ENCODE measurements at places on chromosomes 12 and 14. TPM values are rescaled to one million over a fixed set of nuclear protein-coding genes. Genes with fewer than 3 reads are reported as not detected.
A peak's percentile ranks its signal among the peaks of the same experiment; 100 is the strongest.

GRCh38 chr12:57180321-57180989 lies 33.0 kb upstream of the LRP1-AS start:
- H3K4me3 ChIP-seq = no peak overlapping the region
- no peak for DNase-seq
- no peaks in the 10 kb centered on the region for H3K36me3 ChIP-seq

- no peaks in the 10 kb centered on the region for H3K36me3 ChIP-seq
- no peak overlapping the region for H3K27ac ChIP-seq
- no peaks in the 10 kb centered on the region for H3K4me1 ChIP-seq
- H3K27me3 ChIP-seq = peaks cover 8% of the 10 kb centered on the region
These were observed 99.8 kb upstream of the TMTC1 start for GRCh38 chr12:29883525-29883924.

DNA sequence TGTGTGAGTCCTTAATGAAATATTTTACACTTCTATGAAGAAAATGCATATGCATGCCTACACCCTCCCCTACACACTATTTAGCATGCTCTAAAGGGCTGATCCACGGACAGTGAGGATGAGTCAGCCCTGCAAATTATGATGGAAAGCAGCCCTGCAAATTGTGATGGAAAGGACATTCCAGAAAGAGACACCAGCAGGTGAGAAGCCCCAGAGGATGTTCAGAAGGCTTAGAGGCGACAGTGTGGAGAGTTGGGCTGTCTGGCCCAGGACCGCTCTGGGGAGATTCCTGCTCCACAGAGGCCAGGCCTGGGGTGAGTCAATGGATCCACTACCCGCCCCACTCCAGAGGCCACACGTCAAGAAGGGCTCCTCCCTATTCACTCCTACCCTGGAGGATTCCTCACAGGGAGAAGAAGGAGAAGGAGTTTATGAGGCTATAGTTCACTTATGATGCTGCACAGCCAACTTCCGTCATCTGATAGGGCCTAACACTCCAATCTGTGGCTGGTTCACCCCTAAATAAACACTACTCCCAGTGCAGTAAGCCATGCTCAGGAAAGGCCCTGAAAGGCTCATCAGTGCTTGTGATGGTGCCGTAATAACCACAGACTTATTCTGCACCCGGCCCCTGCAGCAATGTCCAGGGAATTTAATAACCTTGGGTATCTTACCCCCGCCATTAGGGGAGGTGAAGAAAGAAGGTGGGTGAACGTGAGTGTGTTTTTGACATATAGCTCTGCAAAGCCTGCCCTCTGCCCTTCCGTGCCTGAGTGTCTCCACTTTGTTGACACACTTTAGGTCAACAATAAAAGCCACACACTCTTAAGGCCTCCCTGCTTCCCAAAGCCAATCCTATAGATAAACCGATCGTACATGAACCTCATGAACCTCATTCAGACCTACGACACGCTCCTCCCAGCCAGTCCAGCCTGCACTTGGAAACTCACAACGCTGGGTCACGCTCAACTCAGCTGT lies 46.4 kb downstream of the CLMN start:
- no peaks in the 10 kb centered on the region for H3K4me1 ChIP-seq
- H3K27me3 ChIP-seq = no peaks in the 10 kb centered on the region
- H3K36me3 ChIP-seq = no peaks in the 10 kb centered on the region
- DNase-seq = no peak
- no peak overlapping the region for H3K4me3 ChIP-seq

GRCh38 chr14:100252684-100253083 lies 13.7 kb downstream of the YY1 start:
- DNase-seq = no peak
- no peak overlapping the region for H3K4me3 ChIP-seq
- no peaks in the 10 kb centered on the region for H3K36me3 ChIP-seq
- no peaks in the 10 kb centered on the region for H3K4me1 ChIP-seq
- no peak overlapping the region for H3K27ac ChIP-seq
- no peaks in the 10 kb centered on the region for H3K27me3 ChIP-seq

DNA sequence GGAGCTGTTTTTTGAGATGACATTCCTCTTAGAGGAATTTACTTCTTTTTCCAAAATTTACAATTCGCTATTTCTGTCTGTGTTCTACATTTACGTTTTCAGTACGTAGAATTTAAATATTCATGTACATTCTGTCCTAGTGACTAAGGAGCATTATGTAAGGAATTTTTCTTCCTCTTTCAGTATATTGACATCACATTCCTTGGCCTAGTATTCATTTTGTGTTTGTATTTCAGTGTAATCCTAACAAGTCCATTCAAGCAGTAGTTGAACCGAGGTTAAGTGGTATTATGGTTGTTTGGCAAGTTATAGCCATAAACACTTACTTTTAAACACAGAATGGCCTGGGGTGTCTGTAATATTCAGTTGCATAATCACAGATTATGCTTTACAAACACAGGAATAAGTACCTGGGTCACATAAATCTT lies 465.2 kb downstream of the PCNX1 start:
- H3K36me3 ChIP-seq = no peaks in the 10 kb centered on the region
- H3K27ac ChIP-seq = peak overlapping the region; percentile 88
- H3K4me1 ChIP-seq = peaks cover 19% of the 10 kb centered on the region
- DNase-seq = peak; percentile 52

GRCh38 chr12:3275171-3276041 lies 198.2 kb downstream of the TSPAN9 start:
- H3K27ac ChIP-seq = no peak overlapping the region
- DNase-seq = peak; percentile 48
- no peaks in the 10 kb centered on the region for H3K27me3 ChIP-seq
- no peaks in the 10 kb centered on the region for H3K36me3 ChIP-seq
- no peaks in the 10 kb centered on the region for H3K4me1 ChIP-seq

GRCh38 chr14:81529391-81529790 lies 4.3 kb downstream of the SEL1L start:
- H3K4me1 ChIP-seq = peaks cover 7% of the 10 kb centered on the region
- no peak overlapping the region for H3K4me3 ChIP-seq
- H3K36me3 ChIP-seq = peaks cover 6% of the 10 kb centered on the region
- no peak overlapping the region for H3K27ac ChIP-seq
- H3K27me3 ChIP-seq = no peaks in the 10 kb centered on the region
- no peak for DNase-seq

DNA sequence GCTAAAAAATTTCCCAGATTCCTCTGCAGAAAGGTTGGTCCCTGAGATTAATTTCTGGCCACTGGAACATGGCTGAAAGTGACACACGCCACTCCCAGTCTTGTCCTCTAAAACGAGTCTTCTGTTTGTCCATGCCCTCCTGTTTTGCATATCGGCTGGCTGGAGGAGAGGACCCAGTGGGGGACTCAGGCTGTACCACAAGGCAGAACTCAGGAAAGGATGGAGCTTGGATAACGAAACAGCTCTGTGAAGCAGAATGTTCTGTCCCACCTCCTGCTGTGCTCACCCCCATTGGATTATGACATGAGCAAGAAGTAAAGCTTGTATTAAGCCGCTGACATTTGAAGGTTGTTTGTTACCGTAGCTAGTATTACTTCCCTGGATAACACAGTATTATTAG lies 856.2 kb downstream of the BCL11B start:
- H3K27me3 ChIP-seq = no peaks in the 10 kb centered on the region
- no peak overlapping the region for H3K4me3 ChIP-seq
- no peaks in the 10 kb centered on the region for H3K4me1 ChIP-seq
- no peak for DNase-seq
- H3K36me3 ChIP-seq = no peaks in the 10 kb centered on the region

- no peaks in the 10 kb centered on the region for H3K27me3 ChIP-seq
- H3K4me1 ChIP-seq = no peaks in the 10 kb centered on the region
- DNase-seq = no peak
- no peaks in the 10 kb centered on the region for H3K36me3 ChIP-seq
These were observed 15.3 kb upstream of the SPIC start for GRCh38 chr12:101459642-101460346.

- H3K4me3 ChIP-seq = no peak overlapping the region
- no peaks in the 10 kb centered on the region for H3K27me3 ChIP-seq
These were observed 189.2 kb upstream of the DIO3 start for GRCh38 chr14:101371799-101372793.

- H3K4me3 ChIP-seq = peak overlapping the region; percentile 90
- DNase-seq = no peak
- peak overlapping the region; percentile 58 for H3K27ac ChIP-seq
- H3K36me3 ChIP-seq = no peaks in the 10 kb centered on the region
- H3K4me1 ChIP-seq = peaks cover 11% of the 10 kb centered on the region
These were observed 670 bp downstream of the DYRK2 start for GRCh38 chr12:67649261-67649569.

- peaks cover 61% of the 10 kb centered on the region for H3K4me1 ChIP-seq
- peaks cover 16% of the 10 kb centered on the region for H3K36me3 ChIP-seq
- no peaks in the 10 kb centered on the region for H3K27me3 ChIP-seq
- H3K27ac ChIP-seq = peak overlapping the region; percentile 88
- H3K4me3 ChIP-seq = no peak overlapping the region
These were observed 39.0 kb downstream of the ACTN1 start for GRCh38 chr14:68939893-68940613.

- H3K27me3 ChIP-seq = no peaks in the 10 kb centered on the region
- no peaks in the 10 kb centered on the region for H3K36me3 ChIP-seq
- DNase-seq = no peak
- no peak overlapping the region for H3K27ac ChIP-seq
- H3K4me1 ChIP-seq = no peaks in the 10 kb centered on the region
- H3K4me3 ChIP-seq = no peak overlapping the region
These were observed 91.2 kb downstream of the PPM1H start for GRCh38 chr12:62843716-62844115.

DNA sequence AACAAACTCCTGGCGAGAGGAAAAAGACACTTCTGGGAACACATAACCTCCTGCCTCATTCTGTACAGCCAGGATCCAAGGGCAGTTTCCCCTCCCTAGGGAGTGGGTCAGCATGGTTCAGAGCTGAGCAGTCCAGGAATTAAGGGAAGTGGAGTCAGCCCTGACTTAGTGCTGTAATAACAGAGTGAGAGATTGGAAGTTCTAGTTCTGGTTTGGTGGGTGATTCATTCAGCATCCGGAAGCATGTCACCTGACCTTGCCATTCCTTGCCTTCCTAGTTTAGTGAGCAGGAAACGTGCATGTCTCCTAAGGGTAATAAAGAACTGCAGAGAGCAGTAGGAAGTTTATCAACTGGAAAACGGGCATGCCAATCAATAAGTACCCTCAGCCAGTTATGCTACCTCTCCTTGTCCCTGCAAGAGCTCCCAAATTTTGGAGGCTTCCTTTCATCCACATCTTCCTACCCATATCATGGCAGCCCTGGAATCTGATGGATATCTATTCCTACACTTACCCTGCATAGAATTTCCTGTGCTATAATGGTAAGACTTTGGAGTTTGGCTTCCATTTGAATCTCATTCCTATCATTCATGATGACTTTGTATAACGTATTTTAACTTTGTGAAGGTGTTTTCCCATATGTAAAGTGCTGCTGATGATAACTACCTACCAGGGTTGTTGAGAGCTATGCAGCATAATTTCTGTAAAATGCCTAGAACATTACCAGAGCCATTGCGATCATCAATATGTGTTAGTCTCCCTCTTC lies 28.5 kb upstream of the MAGOHB start:
- H3K27ac ChIP-seq = peak overlapping the region; percentile 98
- DNase-seq = peak; percentile 99
- H3K4me1 ChIP-seq = peaks cover 48% of the 10 kb centered on the region
- H3K4me3 ChIP-seq = no peak overlapping the region
- H3K27me3 ChIP-seq = no peaks in the 10 kb centered on the region

GRCh38 chr14:74820288-74820687 lies 55.7 kb downstream of the PROX2 start:
- no peaks in the 10 kb centered on the region for H3K27me3 ChIP-seq
- H3K4me3 ChIP-seq = no peak overlapping the region
- DNase-seq = no peak
- H3K36me3 ChIP-seq = peaks cover 10% of the 10 kb centered on the region
- H3K4me1 ChIP-seq = peaks cover 15% of the 10 kb centered on the region

GRCh38 chr14:50212726-50213125 lies 18.7 kb downstream of the SOS2 start:
- H3K4me1 ChIP-seq = no peaks in the 10 kb centered on the region
- H3K27me3 ChIP-seq = no peaks in the 10 kb centered on the region
- H3K27ac ChIP-seq = no peak overlapping the region
- no peak overlapping the region for H3K4me3 ChIP-seq

GRCh38 chr12:119630223-119630780 lies 36.7 kb downstream of the TMEM233 start:
- H3K4me3 ChIP-seq = no peak overlapping the region
- no peak overlapping the region for H3K27ac ChIP-seq
- no peaks in the 10 kb centered on the region for H3K36me3 ChIP-seq
- no peaks in the 10 kb centered on the region for H3K27me3 ChIP-seq
- DNase-seq = no peak

DNA sequence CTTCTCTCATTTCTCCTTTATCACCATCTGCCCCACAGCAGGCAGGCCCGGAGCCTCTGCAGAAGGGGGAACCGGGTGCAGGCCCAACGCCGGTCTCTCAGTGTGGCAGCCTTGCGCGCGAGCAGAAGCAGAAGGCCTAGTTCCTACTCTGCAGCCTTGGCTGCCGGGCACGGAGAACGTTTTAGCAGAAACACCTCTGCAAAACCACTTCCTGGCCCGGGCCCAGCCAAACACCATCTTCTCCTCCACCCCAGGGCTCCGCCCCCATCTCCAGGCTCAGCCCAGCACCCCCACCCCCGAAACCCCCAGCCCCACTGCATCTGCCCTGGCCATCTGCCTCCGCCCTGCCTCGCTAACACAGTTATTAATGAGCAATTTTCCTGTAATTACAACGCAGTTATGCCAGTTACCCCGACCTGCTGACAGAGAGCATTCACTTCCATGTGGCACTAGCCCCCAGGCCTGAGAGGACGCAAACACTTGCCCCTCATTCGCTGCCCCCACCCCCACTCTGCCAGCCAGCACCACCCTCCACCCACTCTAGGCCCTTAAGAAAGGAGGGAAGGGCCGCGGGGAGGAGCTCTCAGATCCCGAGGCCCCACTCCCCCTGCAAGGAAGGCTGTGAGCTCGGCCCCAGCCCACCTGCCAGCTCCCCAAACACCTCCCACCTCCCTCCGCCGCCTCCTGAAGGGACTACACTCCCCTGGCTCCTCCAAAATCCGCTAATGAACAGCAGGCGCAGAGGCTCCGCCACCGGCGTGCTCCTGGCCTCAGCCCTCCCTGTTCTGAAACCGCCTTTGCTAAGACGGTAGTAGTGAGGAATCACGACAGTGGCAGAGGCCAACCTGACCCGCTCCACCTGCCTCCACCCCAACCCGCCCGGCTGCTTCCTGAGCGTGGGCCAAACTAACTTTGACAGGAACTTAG lies 44.7 kb upstream of the FBRSL1 start:
- no peak overlapping the region for H3K27ac ChIP-seq
- H3K4me3 ChIP-seq = peak overlapping the region; percentile 24
- no peaks in the 10 kb centered on the region for H3K4me1 ChIP-seq
- H3K27me3 ChIP-seq = no peaks in the 10 kb centered on the region
- no peaks in the 10 kb centered on the region for H3K36me3 ChIP-seq

The CYP46A1 gene
- total RNA-seq = 0.14 TPM

The SLC6A13 gene
- total RNA-seq = not detected

The DYNC1H1 gene
- total RNA-seq = 596 TPM

The TSPAN19 gene
- total RNA-seq = not detected

The KRT83 gene
- total RNA-seq = not detected

The CACNA1C gene
- not detected for total RNA-seq

The OTX2 gene
- not detected for total RNA-seq

The PTGER2 gene
- not detected for total RNA-seq

The C3AR1 gene
- 0.22 TPM for total RNA-seq
